ENCODE measurements at places on chromosomes 6 and 20.

GRCh38 chr20:20000211-20000968 is 16.8 kb upstream of the NAA20 start:
- DNase-seq, result no peak

GRCh38 chr20:41232973-41233926 is 84.3 kb downstream of the ZHX3 start:
- DNase-seq, result peak; percentile 77

- DNase-seq, result peak; percentile 16
Observed at GRCh38 chr6:22409486-22409885, 112.7 kb upstream of the PRL start.

GRCh38 chr6:1509241-1509640 is 100.5 kb upstream of the FOXC1 start:
- DNase-seq, result no peak

GRCh38 chr6:2546901-2547300 is 203.8 kb downstream of the MYLK4 start:
- DNase-seq, result no peak

DNA sequence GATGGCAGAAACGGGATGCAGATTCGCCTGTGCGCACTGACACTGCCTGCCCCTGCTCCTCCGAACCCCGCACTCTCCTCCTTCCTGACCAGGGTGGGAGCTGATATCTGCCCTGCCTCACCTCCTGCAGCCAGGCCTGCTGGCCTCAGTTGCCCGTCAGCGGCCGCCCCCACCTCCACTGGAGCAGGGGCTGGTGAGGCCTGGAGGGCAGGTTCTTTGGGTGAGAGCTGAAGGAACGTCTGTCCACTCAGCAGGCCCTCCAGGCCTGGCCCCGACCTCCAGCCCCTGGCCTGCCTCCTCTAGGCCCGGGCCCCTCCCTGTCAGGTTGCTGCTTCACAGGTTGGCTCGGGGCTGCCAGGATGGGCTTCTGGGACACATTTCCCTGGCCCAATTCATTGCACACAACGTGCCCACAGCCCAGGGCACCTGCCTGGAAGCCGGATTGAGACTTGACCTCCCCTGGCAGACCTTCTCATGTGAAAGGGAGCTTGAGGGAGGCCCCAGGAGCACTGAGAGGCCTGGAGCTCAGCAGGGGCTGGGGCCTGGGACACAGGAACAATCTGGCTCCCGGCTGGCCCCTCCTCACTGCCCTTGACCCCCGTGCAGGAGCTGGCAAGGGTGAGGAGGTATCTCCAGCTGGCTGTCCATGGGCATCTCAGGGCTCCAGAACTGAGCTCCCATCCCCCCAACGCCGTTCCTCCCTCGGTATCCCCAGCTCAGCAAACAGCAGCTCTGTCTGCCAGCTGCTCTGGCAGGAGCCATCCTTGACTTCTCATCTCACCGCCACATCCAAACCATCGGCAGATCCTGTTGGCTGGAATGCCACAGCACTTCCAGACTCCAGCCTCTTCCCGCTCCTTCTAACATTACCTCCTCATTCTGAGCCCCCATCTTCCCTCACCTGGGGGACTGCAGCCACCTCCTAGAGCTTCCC is 39.5 kb downstream of the SPDEF start:
- DNase-seq, result no peak

DNA sequence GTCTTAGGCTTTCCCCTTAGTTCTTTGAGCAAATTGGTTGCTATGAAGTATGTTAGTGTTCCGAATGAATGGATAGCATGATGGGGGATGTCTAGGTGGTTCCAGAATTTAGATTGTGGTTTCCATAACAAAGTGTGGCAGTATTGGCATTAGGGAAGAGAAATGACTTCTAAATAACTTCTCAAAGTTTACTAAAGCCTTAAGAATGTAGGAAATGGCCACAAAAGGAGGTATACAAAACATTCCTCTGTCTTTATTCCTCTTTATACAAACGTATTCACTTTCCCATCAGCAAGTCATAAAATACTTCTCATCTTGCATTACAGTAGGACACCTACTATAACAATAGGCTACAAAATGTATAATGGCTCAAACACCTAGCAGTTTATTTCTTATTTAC is 279.6 kb downstream of the ESR1 start:
- DNase-seq, result no peak

DNA sequence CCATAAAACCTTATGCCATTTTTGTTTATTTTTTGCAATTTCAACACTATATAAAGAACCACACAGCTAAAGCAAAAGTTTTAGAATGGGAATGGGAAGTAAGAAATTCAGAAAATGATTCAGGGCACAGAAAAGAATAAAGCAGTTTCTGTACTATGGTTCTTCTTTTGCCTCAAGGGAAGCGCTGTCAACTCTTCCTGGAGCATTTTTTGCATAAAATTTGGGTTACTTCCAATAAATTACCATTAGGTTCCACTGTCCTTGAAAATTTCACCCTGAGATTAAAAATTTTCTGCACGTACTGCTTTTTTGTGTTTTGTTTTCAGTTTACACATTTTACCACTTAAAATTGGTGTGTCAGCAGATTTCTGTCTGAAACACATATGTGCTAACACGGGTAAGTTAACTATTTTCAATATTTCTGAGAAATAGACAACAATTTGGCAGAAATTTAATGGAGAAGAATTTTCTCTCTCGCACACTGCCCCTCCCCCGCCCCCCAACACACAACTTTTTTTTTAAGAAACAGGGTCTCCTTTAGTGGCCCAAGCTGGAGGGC is 79.6 kb downstream of the ADAT2 start:
- DNase-seq, result no peak

DNA sequence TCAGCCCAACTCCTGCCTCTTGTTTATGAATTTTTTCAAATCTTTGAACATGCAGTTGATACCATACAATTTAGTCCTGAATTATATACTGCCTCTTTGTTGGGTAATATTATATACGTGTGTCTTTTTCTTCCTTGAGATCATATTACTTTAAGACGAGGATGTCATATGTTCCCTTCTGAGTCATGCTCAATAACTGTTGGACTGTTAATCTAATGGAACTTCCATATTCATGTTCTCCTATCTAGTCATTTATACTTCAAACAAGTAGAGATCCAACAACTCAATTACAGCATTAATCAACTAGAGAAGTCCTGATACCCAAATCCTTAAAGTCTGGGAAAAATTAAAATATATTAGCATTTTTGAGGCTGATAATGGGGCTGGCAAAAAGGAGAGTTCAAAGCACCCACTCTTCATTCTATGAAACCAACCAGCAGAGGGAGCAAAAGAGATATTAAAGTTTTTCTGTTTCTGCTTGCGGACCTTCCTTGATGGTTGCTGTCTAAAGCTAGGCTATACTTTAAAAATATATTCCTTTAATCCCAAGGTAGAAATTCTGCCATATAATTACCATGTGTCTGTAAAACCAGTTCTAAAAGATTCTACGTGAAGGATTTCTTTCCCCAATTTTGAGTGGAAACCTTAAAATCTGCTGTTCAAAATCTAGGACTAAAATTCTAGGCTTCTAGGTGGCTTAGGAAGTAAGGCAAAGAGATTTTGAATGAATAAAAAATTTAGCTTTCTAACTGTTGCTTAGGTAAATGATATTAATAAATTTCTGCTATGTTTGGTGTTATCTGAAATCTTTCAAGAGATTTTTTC is 498.9 kb downstream of the BCKDHB start:
- no peak for DNase-seq

DNA sequence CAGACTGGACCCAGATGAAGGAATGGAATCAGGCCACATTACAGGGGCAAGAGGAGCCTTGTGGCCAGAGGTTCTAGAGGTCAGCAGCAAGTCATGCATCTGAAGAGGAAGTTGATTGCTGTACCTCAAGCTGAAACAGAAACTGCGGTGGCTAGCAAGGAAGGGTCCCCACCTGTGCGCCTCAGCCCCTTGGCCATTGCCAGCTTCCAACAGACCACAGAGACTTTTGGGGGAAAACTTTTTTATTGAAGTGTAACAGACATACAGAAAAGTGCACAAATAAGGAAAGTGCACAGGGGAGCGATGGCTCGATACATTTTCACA is 26.8 kb upstream of the SLC9A8 start:
- no peak for DNase-seq

- DNase-seq, result no peak
Observed at GRCh38 chr20:63546256-63546955, 1.1 kb downstream of the SRMS start.

DNA sequence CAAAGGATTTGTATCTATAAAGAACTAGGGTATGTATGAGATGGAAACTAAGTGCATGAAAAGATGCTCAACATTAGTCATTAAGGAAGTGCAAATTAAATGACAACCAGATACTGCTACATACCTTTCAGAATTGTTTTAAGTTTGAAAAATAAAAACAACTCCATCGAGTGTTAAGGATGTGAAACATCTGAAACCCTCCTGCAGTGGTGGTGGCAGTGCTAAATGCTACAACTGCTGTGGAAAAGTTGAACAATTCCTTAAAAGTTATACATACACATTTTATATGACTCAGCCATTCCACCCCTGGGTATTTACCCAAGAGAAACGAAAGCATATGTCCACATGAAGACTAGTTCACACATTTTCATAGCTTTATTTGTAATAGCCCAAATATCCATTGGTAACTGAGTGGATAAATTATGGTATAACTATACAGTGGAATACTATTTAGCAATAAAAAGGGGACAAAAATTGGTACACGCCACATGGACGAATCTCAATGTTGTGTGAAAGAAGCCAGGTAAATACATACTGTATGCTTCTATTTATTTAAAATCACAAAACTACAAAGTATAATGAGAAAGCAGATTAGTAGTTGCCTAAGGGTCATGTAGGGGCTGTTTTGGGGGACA is 10.6 kb downstream of the ARMH2 start:
- no peak for DNase-seq

DNA sequence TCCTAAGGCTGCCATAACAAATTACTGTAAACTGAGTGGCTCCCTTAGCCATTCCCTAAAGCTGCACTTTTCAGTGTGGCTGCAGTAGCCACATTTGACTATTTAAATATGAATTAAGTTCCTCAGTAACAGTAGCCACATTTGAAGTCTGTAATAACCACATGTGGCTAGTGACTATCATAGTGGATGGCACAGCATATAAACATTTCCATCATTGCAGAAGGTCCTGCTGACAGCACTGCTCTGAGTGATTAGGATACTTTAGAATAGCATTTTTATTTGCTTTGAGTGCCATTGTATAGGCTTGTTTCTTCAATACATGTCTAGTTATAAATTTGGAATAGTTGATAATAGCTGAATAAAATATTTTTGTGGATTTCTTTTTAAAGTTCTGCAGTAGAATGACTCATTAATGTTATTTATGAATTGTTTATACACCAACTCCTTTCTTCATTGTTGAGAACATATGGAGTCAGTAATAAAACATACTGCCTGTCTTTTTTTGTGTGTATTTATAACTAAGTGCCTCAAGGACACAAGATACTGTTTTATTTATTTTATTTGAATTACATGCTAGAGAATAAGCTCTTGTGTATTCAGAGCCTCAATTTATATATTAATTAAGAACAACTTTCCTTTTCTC is 217.2 kb downstream of the CDKAL1 start:
- DNase-seq, result no peak
